ENCODE measurements at places on chromosomes 7 and 10. TPM values are rescaled to one million over a fixed set of nuclear protein-coding genes. Genes with fewer than 3 reads are reported as not detected.

DNA sequence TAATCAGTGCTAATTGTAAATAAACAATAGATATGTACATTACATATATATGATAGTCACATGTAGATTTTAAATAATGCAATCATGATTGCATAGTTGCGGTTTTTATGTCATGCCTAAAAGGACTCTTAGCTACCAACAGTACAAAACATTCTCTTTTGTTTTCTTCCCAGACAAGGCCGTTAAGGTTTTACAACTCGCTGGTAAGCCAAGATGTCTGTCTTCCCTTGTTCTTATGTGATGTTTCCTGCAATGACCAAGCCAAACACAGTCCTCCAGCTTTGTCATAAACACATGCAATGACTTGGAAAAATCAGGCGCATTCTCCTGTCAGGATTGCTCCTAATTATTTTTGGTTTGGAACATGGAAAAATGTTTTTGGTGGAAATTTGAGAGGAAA lies 192.3 kb upstream of the GLI3 start:
- no peak for DNase-seq

The ANKRD2 gene
- 248 TPM for polyA plus RNA-seq

- DNase-seq = no peak
Observed at GRCh38 chr7:157682064-157682945, 345.5 kb downstream of the DNAJB6 start.

DNA sequence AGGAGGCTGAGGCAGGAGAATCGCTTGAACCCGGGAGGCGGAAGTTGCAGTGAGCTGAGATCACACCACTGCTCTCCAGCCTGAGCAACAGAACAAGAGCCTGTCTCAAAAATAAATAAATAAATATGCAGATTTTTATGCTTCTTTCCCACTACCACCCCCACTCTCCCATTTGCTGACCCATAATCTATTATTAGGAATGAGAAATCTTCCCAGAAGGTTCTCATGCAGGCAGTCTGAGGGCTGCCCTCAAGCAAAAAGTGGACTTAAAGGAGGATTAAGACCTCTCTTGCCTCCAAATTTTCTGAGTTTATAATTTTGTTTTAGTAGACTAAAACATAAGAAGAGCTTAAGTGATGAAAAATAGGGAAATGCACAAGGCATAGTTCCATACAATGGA lies 85.2 kb upstream of the TOMM7 start:
- DNase-seq = no peak

The MOGAT3 gene
- polyA plus RNA-seq = not detected

The FXYD4 gene
- not detected for polyA plus RNA-seq

The PRRT4 gene
- polyA plus RNA-seq = 0.67 TPM

DNA sequence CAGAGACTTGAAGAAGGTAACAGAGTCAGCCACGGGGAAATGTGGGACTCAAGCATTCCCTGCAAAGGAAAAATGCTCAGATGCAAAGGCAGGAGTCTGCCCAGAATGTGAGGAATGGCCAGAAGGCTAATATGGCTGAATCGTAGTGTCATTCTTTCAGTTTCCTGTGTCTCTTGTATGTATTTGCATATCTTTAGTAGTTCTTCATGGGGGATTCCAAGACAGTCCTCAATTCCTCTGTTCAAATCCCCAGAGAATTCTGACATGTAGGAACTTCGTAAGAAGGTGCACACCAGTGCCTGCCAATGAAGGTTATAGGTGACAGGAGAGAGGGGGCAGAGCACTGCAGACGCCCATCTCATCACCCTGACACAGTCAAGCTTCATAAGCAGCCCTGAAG lies 154.4 kb downstream of the CACNB2 start:
- no peak for DNase-seq

The TACC2 gene
- 68.1 TPM for polyA plus RNA-seq

- DNase-seq = no peak
Observed at GRCh38 chr7:3791327-3791726, 490.3 kb downstream of the SDK1 start.

The STOX1 gene
- polyA plus RNA-seq = 1.9 TPM

GRCh38 chr7:69665369-69665768 lies 67.1 kb downstream of the AUTS2 start:
- DNase-seq = no peak

GRCh38 chr7:29170781-29171180 lies 23.8 kb upstream of the CHN2 start:
- no peak for DNase-seq

The GOLGA7B gene
- 0.59 TPM for polyA plus RNA-seq

DNA sequence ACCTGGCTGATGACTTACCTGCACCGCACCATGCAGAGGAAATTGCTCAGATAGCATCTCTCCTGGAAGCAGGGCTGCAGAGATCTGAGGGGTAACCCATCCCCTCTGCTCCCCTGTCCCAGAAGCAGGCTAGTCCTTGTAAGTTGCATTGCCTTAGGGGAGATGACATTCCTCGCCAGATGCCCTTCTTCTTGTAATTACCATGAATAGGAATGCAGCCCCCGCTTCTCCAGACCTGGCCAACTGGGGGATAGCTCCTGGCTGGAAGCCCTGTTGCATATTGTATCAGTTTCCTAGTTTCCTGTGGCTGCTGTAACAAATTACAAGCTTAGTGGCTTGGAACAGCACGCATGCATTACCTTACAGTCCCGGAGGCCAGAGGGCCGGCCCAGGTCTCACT lies 47.5 kb upstream of the EN2 start:
- DNase-seq = no peak

- DNase-seq = no peak
Observed at GRCh38 chr7:145696071-145696470, 420.5 kb upstream of the CNTNAP2 start.

The TRIM50 gene
- polyA plus RNA-seq = 0.15 TPM

DNA sequence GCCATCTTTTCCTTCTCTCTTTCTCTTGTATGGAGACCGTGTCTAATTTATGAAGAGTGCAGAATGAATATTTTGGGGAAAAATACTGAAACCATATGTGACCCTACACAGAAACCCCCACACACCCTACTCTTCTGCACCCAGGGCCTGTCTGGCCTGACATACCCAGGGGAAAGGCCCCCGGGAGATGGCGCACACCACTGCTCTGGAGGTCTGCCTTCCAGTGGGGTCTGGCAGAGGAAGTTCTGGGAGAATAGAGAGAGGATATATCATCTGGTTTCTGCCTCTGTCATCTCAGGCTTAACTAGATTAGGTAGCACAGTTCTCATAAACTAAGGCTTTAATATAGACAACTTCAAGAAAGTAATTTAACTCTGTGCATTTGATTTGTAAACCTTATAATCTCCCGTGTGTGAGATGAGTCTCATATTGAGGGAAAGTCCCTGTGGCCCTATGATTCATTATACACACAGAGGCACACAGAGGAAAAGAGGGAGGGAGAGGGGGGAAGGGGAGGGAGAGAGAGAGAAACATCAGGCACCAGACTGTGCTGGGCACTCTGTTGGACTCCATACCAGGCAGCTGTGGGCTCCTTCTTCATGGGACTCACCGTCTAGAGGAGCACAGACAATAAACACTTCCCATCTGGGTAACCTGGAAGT lies 123.3 kb downstream of the AOAH start:
- DNase-seq = no peak

Measured in heart right ventricle (tissue), 16 donors.